Spinal cord (tissue), 10 donors: ENCODE measurements at places on chromosomes 2 and 18. TPM values are rescaled to one million over a fixed set of nuclear protein-coding genes. Genes with fewer than 3 reads are reported as not detected.

DNA sequence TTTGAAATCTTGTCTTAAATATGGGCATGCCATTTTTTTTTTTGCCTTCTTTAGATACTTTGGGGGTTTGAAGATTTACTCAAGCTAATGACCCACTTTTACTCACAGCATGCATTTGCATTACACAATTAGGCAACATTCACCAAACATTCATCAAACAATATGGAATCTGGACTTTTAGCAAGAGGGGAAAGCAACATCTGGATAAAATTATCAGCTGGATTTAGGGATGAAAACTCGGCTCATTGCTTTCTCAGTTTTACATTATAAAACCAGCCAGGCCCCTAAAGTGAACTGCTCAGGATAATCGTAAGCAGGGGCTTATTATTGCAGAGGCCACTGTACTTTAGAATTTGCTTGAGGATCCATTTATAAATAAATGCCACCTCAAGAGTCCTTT lies 44.7 kb downstream of the SOX11 start:
- DNase-seq, result no peak

DNA sequence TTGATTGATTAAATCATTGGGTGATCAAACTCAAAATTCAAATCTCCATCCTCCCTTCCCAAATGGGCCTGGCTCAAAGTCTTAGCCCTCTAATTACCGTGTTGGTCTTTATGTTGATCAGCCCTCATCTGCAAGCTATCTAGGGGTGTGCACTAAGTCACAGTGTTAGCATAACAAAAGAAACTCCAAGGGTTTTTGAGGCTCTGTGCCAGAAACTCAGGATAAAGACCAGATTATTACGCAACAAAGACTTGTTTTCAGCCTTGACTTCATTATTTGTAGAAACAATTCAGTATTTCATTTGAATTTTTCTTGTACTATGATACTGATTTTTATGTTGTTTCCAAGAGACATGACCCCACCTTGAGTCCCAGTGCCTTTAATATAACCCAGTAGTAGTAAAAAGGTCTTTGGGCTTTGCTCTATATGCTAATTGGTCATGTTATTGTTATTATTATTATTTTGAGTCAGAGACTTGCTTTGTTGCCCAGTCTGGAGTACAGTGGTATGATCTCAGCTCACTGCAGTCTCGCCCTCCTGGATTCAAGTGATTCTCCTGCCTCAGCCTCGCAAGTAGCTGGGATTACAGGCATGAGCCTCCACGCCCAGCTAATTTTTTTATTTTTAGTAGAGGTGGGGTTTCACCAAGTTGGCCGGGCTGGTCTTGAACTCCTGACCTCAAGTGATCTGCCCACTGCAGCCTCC lies 13.9 kb downstream of the PSMD14 start:
- no peak for DNase-seq

DNA sequence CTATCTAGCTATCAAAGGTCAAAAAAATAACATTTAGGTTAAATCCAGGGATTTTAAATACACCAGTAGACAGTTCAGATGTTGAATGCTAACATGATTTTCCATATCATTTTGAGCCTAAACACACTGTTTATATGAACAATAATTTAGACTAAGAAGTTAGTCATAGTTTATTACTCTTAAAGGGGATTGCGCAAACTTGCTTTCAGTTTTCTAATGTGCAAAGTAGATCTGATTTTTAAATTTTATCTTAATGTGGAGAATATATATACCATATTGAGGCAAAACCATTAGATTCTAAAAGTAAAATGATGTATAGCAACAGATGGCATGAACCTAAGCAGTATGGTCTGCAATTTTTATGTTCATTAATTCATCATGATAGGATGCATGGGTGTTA lies 76.6 kb downstream of the CDH7 start:
- no peak for DNase-seq

LIMS4 gene
- polyA plus RNA-seq, result 1.3 TPM

DNA sequence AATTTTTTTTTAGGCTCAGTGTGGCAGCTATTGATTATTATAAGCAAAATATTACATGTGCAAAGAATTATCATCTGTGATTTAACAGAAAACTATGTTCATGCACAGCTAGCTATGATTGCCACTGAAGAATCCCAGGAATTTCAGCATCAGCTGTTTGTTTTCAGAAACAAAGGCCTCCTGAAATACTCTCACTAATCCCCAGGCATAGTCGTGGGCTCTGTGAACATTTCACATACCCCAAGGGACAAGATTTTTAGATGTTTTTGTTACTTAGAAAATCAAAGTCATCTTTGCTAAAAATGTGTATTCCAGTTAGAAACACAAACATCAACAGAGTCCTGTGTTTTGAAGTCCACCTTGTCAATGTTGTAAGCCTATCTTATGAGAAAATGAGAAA lies 156.1 kb downstream of the MYO1B start:
- DNase-seq, result no peak

LYPD6B gene
- 8.5 TPM for polyA plus RNA-seq
